ENCODE measurements at places on chromosomes 16 and 17.

DNA sequence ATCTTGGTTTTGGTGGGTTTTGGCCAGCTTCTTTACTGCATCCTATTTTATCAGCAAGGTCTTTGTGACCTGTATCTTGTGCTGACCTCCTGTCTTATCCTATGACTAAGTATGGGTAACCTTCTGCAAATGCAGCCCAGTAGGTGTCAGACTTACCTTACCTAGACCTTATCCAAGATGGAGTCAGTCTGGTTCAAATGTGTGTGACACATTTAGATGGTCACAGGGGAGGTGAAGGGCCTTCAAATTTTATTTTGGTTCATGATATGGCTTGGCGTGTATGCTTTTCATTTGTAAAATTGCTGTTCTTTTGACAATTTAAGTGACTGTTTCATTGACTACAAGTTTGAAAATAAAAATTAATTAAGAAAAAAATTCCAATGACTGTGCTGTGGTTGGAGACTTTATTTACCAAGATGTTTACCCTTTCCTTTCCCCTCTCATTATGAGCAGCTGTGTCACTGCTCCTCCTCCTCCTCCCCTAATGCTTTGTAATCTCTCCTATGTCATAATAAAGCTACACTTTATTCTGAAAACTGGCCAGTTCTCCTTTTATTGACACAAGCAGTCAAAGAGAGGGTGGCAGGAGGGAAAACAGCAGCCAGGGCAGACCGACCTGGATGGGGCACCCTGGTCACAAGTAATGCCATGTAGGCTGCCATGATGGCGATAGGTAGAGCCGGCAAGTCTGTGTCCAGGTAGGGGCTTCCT, 49.4 kb downstream of the TNFRSF13B start:
- DNase-seq: no peak

DNA sequence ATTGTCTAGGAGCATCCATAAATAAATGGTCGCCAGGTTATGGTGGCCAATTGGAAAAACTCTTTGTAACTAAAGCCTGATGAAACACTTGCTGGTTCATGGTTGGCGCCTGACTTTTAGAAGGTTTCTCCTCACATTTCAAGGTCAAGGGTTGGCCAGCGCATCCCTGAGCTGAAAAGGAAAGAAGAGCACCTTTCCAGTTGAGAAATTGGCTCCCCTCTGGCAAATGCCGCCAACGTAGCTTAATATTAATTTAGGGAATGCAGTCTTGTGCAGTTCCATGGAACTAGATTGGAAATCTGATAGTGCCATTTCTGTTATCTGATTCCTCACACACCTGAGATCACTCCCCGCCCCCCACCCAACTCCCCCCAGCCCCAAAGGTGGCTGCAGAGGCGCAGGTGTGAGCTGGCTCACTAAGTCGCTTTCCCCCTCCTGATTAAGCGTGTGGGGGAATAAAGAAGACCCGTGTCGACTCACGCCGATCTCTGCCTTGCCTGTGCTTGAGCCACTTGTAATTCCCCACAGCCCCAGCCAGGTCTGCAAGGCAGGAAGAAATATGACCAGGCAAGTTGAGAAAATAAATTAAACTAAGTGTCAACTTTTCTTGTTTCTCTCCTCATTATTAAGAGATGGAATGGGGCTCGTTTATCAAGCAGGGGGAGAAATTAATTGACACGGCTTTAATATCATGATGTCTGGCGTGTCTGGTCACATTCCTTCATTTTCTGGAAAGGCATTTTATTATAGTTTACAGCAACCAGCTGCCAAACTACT, 157.7 kb downstream of the CCDC182 start:
- DNase-seq: no peak

DNA sequence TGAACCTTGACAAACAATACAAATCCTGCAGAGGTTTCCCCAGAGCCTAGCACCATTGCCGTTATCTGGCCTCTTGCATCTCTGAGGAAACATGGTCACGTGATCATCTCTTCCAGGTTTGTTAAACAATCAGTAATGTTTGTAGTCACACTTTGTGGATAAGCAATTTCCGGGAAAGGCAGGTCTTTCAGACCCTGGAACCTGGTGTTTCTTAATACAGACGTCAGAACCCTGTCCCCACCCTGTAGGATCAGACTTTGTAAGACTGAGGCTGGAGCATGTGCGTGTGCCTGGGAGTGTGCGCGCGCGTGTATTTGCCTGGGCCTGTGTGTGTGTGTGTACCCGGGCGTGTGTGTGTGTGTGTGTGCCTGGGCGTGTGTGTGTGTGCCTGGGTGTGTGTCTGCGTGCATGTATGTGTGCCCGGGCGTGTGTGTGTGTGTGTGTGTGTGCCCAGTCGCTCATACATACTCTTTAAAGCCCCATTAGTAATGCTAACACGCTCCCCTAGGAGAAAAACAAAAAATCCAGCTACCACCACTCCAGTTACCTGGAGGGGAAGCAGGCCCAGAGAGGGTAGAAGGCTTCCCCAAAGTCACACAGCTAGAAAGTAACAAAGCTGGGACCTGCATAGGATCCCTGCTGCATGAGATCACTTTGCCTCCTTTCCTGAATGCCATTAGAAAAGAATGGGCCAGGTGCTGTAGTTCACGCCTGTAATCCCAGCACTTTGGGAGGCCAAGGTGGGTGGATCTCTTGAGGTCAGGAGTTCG, 5.3 kb downstream of the CTNS start:
- no peak for DNase-seq

DNA sequence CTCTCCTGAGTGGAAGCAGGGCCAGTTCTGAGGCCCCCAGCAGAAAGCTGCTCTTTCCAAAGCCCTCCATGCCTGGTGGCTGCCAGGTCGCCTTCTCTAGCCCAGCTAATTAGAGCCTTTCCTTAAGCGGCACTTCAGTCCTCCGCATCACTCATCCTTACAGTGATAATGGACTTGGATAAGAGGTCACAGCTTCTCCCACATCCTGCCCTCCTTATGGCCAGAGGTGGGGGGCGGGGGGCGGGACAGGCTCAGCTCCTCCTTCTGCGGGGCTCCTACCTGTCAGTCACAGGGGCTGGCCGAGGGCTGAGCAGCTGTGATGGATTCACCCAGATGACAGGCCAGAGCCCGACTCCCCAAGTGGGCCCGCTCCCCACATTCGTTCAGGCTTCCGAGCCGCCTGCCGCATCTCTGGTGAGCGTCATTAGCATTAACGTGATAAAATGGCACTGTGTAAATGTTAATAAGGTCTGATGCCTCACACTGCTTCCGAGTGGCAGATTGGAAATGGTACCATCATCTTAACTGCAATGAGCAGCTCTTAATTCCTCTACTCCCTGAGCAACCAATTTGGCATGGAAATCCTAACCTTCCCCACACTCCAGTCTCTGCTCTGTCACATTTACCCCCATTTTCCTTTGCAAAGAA, 41.3 kb downstream of the GRIN2C start:
- DNase-seq: no peak

DNA sequence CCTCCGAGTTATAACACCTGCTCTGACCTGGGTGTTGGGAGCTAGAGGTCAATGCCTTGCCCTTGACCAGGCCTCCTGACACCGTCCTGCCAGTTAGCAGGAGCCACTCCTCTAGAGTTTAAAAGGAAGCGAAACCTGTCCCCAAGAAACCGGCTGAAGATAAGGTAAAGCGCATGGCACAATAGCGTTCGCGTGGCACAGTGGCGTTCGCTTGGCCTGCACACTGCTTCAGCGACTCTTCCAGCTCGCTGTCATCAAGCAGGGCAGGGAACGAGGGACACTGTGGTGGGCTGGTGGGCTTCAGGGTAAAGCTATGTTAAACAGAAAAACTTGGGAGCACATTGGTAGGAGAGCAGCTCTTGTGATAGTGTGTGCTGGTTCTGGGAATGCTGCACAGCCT, 28.2 kb upstream of the ETV4 start:
- no peak for DNase-seq

DNA sequence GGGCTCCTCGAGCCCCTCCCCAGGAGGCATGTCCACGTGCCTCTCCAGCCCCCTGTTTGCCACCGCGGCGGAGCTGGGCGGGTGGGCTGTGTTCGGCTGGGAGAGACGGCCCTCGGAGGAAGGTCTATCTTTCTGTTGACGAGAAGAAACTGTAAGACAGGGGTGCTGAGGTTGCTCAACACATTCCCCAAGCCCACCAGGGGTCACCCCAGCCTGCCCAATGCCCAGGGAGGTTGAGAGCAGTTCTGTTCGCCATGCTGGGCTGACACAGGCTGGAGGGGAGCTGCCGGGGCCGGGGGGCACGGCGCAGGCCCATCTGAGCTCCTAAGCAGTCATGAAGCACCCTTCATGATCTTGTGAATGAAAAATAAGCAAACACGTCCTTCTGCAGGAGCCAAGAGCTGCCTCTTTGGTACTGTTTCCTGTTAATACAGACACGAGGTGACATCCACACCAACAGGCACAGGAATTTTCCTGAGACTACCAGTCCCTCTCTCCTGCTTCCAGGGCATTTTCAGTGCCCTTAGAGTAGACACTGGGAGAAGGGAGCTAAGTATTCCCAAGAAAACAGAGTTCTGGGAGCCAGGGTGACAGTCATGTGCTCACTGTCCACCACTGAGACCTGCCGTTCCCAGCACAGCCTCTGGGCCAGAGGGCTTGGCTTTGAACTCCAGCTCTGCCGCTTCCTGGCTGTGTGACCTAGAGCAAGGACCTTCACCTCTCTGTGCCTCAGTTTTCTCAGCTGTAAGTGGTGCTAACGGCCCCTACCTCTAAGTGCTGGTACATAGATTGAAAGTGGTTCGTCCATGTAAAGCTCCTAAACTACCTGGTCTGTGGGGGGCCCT, 9.2 kb downstream of the UBALD2 start:
- DNase-seq: peak; percentile 36

- DNase-seq: no peak
Measured at GRCh38 chr16:79283578-79283977, 317.0 kb downstream of the MAF start.

DNA sequence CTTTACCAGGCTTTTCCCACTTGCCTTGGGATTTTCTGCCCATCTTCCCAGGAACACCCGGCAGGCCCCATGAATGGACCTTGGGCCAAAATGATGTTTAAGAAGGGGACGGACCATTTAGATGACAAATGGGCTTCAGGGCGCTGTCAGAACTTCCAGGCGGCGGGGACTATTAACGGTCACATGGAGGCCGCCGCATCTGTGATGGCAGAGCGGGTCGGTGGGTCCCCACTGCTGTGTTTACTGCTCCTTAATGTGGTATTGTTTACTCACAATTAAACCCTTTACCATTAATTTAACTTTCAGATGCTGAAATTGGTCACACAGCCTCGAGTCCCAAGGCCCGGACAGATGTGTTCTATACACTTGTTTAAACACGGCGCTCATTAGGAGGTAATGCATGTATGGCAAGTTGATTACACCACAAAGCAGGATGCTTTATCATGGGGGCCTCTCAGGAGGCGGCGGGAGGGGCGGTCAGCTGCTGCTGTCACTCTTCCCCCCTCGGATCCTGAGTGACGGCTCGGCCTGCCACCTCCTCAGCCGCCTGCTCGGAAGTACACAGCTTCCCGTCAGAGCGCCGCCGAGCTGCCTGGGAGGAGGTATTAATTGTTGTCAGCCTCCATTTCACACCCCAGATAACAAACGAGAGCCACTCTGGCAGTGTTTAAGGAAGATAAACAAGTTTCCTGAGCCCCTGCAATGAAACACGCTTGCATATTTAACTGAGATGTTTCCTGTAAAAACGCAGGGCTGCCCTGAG, 83.9 kb upstream of the IRX3 start:
- no peak for DNase-seq

GRCh38 chr17:68790931-68791330, 164.3 kb downstream of the ABCA8 start:
- DNase-seq: no peak

DNA sequence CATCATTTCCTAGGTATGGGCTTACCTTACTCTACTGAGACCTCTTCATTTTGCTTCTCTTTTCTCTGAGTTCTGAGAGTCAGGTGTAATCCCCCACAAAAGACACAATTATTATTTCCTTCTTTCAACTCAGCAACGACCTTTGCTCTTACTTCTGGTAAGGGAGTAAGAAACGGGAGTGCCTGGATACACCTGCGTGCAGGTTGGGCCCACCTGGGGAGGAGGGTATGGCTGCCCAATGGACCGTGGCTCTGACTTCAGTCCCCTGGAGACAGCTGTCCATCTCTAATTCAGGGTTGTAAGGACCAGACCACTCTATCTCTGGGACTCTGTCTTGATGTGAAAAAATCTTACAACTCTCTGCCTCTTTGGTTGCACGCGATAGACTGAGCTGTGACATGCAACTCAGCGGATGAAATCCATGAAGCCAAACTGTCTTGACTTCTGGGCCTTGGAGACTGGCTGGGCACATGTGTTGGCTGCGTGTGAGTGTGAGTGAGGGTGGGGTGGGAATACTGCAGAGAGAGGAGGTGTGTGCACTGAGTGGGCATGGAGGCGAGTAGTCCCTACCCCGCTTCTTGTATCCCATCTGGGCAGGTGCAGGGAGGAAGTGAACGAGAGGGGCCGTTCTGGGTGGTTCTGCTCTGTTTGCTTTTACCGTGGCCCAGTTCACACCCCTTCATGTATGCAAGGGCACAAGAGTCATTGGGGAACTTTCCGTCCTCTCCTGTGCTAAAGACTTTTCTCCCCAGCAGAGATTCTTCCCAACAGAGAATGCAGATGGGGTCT, 1.2 kb downstream of the TMEM238L start:
- no peak for DNase-seq

- no peak for DNase-seq
Measured at GRCh38 chr16:66220702-66221101, 145.8 kb upstream of the CDH5 start.

DNA sequence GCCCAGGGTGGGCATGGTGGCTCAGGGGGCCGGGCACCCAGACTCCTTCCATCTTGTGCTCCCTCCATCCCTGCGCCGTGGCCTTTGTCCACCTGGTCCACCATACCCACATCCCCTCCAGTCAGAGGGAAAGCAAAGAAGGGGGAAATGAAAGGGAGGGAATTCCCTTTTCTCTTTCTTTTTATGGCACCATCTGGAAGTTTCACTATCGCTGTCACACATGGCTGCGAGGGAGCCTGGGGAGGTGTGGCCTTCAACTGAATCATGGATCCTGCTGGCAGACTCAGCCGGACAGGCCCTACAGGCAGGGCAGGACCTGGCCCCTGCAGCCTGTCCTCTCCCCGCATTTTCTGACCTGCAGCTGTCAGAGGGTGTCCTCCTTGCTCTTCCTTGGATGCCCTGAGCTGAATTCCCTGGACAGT, 6.2 kb downstream of the SLC12A3 start:
- no peak for DNase-seq

GRCh38 chr17:3472137-3472536, 518 bp upstream of the SPATA22 start:
- DNase-seq: no peak
